CD4-positive, CD25-positive, alpha-beta regulatory T cell (primary cell): ENCODE measurements at places on chromosomes 1 and 21. TPM values are rescaled to one million over a fixed set of nuclear protein-coding genes. Genes with fewer than 3 reads are reported as not detected.

KRTAP19-3 gene
- not detected for total RNA-seq

SPATA21 gene
- total RNA-seq, result not detected

DNA sequence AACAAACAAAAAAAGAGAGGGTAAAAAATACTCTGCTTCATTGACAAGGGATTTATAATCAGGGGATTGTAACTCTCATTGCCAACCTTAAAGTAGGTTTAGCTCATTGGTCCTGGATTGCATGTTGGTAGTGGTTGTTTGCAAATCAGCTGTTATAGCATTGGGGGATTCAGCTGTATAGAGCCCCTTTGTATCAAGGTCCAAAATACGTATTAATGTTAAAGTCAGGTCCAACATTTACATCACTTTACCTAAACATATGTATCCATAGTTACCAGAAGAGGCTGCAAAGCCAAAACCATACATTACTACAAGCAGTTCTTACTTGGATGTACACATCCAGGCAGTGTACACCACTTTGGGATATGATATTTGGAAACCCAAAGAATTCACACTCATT lies 29.4 kb downstream of the RPS27 start:
- no peak overlapping the region for H3K27ac ChIP-seq
- no peak for DNase-seq
- no peaks in the 10 kb centered on the region for H3K36me3 ChIP-seq
- no peaks in the 10 kb centered on the region for H3K4me1 ChIP-seq

ANGPTL1 gene
- total RNA-seq, result not detected

TNFSF4 gene
- total RNA-seq, result 2.9 TPM

LCE3E gene
- not detected for total RNA-seq

RBP7 gene
- not detected for total RNA-seq
